ENCODE measurements at places on chromosomes 11 and 22.

- no peak for DNase-seq
These were observed 344.4 kb downstream of the CTTN start for GRCh38 chr11:70742553-70743291.

- DNase-seq = no peak
These were observed 1.4 kb downstream of the MICAL2 start for GRCh38 chr11:12111549-12112520.

GRCh38 chr11:129699711-129700304 is 115.8 kb upstream of the TMEM45B start:
- no peak for DNase-seq

GRCh38 chr11:117319214-117319840 is 3.3 kb upstream of the BACE1 start:
- DNase-seq = no peak
